Uterus (tissue), 4 donors: ENCODE measurements at places on chromosomes 6 and 20. TPM values are rescaled to one million over a fixed set of nuclear protein-coding genes. Genes with fewer than 3 reads are reported as not detected.

- H3K36me3 ChIP-seq, result no peaks in the 10 kb centered on the region
- H3K27me3 ChIP-seq, result no peaks in the 10 kb centered on the region
- peaks cover 6% of the 10 kb centered on the region for H3K4me1 ChIP-seq
- no peak for DNase-seq
These were observed 4.0 kb downstream of the DCDC2 start for GRCh38 chr6:24353861-24354260.

DNA sequence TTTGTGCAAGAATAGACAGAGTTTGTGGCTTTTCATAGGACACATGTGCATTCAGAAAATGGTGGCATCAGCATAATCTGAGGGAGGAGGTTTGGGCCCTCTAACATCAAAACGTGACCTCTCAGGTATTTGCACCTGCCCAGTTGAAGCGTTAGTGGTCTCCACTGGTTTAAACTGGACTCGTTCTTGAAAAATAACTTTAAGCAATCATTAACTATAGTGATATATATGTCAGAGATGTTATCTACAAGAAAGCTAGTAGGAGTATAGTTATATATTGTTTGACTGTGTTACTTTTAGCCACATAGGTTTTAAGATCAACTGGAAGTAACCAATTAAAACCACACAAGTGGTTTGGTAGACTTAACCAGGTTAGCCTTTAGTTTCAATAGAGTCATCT lies 607.4 kb downstream of the MAFB start:
- H3K36me3 ChIP-seq, result no peaks in the 10 kb centered on the region
- H3K27me3 ChIP-seq, result no peaks in the 10 kb centered on the region
- H3K27ac ChIP-seq, result no peak overlapping the region
- H3K4me1 ChIP-seq, result no peaks in the 10 kb centered on the region

GRCh38 chr6:6434151-6434550 lies 113.7 kb upstream of the F13A1 start:
- no peak for DNase-seq
- no peak overlapping the region for H3K27ac ChIP-seq
- no peaks in the 10 kb centered on the region for H3K36me3 ChIP-seq

DNA sequence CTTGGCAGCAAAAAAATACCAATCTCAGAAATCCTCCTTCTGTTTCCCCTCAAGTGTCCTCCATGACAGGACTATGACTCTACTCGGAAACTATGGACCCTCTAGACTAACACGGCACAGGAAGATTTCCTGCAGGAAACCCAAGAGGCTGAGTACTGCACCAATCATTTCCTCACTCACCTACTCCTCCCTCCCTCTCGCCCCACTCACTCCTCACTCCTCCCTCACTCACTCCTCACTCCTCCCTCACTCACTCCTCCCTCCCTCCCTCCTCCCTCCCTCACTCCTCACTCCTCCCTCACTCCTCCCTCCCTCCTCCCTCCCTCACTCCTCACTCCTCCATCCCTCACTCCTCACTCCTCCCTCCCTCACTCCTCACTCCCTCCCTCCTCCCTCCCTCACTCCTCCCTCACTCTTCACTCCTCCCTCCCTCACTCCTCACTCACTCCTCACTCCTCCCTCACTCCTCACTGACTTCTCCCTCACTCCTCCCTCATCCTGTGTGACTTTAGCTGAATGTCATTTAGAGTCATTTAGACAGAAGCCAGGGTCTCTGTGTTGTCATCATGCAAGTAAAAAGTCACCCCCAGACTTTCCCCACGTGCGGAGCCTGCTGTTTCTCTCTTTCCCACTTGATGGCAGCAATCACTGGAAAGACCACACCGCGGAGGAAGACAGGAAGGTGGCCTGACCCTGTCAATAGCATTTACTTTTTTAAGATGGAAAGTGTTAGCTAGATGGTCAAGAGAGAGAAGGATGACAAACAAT lies 226.8 kb upstream of the PDE10A start:
- no peak for DNase-seq
- no peaks in the 10 kb centered on the region for H3K27me3 ChIP-seq
- no peaks in the 10 kb centered on the region for H3K4me1 ChIP-seq
- no peak overlapping the region for H3K27ac ChIP-seq
- H3K36me3 ChIP-seq, result no peaks in the 10 kb centered on the region

DNA sequence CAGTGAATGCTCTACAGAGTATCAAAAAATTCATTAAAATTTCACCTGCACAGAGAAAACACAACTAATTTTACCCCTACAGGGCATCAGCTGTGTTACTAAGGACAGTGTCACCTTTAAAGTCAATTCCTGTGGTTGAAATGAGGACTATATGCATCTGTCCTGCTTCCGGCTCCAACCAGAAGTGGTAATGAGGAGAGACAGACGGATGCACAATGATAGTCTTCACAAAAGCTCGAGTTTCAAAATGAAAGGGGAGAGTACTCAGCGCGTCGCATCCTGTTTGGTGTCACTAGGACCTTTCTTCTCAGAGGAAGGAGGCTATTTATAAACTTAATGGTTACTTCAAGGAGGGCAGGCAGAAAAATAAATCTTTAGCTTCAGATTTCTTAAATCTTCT lies 86.5 kb downstream of the LYRM4 start:
- H3K27ac ChIP-seq, result peak overlapping the region; percentile 35
- H3K4me1 ChIP-seq, result no peaks in the 10 kb centered on the region
- H3K4me3 ChIP-seq, result no peak overlapping the region
- no peak for DNase-seq

C6orf58 gene
- total RNA-seq, result not detected

GRCh38 chr20:64106435-64106961 lies 867 bp downstream of the NPBWR2 start:
- H3K4me1 ChIP-seq, result peaks cover 6% of the 10 kb centered on the region
- no peak for DNase-seq
- H3K4me3 ChIP-seq, result no peak overlapping the region
- peaks cover 4% of the 10 kb centered on the region for H3K27me3 ChIP-seq

DNA sequence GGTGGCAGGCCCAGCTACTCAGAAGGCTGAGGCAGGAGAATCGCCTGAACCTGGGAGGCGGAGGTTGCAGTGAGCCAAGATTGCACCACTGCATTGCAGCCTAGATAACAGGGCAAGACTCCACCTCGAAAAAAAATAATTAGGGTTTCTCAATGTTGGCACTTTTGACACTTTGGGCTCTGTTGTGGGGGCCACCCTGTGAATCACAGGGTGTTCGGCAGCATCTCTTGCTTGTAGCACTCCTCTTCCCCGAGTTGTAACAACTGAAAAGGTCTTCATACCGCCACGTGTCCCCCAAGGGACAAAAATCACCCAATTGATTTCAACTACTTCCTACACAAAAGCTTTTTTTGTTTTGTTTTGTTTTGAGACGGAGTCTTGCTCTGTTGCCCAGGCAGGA lies 53.2 kb upstream of the NFATC2 start:
- H3K27ac ChIP-seq, result peak overlapping the region; percentile 85
- H3K36me3 ChIP-seq, result no peaks in the 10 kb centered on the region
- no peak overlapping the region for H3K4me3 ChIP-seq
- DNase-seq, result no peak
- H3K27me3 ChIP-seq, result no peaks in the 10 kb centered on the region
- no peaks in the 10 kb centered on the region for H3K4me1 ChIP-seq
